Dermis microvascular lymphatic vessel endothelial cell (primary cell): ENCODE measurements at places on chromosomes 7 and 10. TPM values are rescaled to one million over a fixed set of nuclear protein-coding genes. Genes with fewer than 3 reads are reported as not detected.

The INSIG1 gene
- total RNA-seq, result 54.0 and 80.5 TPM in 2 replicates

The DGKI gene
- total RNA-seq, result 0.64 and 3.5 TPM in 2 replicates

The VWDE gene
- under 0.01 TPM in 2 replicates for total RNA-seq

The SCIN gene
- total RNA-seq, result 0.13 TPM in 2 replicates

The NPSR1 gene
- total RNA-seq, result not detected in 2 replicates

The TNS3 gene
- total RNA-seq, result 7.3 and 11.8 TPM in 2 replicates

The JAZF1 gene
- 2.8 TPM in 2 replicates for total RNA-seq
